ENCODE measurements at places on chromosomes 2 and 18.

DNA sequence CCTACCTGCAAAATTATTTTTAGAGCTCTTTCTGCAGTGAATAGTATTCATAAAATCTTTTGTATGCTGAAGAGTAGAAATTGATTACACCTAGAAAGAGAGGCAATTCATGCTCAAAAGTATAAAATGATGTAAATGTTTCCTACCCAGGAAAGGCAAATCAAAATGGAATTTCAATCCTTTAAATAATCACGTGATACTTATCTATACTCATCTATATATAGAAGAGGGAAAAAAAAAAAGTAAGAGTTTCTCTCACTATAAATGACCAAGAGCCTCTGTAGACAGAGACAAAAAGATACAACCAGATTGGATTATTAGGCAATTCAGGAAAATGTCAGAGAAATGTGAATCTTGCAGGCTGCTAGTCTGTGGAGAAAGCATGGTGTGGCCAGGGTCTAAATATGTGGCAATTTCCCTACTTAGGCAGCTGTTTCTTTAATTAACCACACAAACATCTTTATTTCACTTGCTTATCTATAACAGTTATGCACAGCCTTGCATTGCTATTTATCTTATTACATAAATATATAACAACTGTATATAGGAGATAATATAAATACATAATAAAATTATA is 39.5 kb downstream of the METTL8 start:
- DNase-seq, result no peak

GRCh38 chr2:43178602-43179542 is 47.5 kb downstream of the ZFP36L2 start:
- DNase-seq, result peak; percentile 63

DNA sequence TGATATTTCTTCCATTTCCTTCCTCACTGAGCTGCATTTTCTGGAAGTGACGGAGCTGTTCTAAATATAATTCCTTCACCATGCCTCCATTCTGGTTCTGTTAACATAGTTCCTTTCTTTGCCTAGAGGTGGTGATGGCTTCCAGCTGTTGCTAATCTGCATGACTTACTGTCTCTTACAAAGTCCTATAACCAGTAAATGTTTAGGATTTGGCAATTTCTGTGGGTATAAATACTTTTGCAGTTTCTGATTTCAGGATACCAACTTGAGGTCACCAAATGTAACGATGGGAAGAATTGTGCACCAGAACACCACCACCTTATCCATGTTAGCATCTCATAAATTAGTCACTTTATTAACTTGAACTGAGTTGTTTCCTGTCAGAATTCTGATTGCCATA is 101.7 kb upstream of the FN1 start:
- no peak for DNase-seq

- no peak for DNase-seq
Observed at GRCh38 chr2:30481323-30481800, 34.3 kb downstream of the LCLAT1 start.

Data from NCI-H2107 (cell line).